Esophagus muscularis mucosa (tissue), 4 donors: ENCODE measurements at places on chromosomes 5 and 9.

GRCh38 chr5:120164986-120165385 is 299.1 kb upstream of the PRR16 start:
- DNase-seq: no peak

DNA sequence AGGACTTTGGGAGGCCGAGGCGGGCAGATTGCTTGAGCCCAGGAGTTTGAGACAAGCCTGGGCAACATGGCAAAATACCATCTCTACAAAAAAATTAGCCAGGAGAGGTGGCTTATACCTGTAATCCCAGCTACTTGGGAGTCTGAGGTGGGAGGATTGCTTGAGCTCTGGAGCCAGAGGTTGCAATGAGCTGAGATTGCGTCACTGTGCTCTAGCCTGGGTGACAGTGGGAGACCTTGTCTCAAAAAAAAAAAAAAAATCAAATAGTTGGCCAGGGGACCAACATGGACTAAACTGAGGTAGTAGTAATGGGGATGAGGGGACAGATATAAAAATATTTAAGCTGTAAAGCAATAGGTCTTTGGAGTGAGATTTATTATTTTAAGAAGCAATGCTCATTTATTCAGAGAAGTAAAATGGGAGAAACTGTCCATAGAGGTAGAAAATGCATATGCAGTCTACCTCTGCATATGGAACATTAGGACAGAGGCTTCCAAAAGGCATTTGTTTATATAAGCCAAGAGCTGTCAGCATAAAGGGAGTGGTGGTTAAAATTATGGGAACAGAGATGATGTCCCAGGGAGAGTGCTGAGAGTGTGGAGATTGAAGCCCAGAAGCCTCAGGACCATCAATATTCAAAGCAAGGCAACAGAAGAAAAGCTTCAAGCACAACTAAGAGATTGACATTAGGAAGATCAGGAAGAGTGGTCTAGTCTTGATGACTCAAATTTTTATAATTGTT is 98.1 kb downstream of the UBE2R2 start:
- no peak for DNase-seq

GRCh38 chr5:139273572-139274289 is 19.8 kb upstream of the MATR3 start:
- peak; percentile 96 for DNase-seq

- peak; percentile 91 for DNase-seq
Observed at GRCh38 chr5:2910401-2911175, 159.1 kb upstream of the IRX2 start.

DNA sequence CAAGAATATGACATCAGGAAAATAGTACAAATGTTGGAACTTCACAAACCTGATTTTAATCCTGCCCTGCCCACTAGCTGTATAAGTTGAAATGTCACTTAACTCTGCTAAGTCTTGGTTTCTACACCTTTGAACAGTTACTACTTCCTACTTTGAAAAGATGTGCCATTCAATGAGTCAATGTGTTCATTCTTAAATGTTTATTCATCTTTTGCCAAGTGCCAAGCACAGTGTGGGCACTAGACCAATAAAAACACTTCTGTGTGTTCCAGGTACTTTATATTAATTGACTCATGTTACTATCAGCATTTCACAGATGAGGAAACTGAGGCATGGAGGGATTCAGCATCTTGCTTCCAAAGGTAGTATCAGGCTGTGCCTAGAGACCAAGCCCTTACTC is 12.8 kb downstream of the PDCL start:
- DNase-seq: no peak

DNA sequence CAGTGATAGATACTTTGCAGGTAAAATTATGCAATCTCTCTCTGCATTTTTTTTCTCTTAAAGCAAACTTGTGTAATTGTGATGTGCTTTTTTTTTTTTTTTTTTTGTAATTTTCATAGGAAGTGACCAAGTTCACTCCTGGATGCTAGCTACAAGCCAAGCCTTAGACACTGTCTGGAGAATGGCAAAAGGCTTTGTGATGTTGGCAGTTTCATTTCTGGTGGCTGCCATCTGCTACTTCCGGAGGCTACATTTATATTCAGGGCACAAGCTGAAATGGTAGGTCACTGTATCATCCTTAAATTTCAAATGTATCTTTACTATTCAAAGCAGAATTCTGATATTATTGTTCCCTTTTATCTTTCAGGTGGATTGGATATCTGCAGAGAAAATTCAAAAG is 19.3 kb downstream of the OTULINL start:
- no peak for DNase-seq

DNA sequence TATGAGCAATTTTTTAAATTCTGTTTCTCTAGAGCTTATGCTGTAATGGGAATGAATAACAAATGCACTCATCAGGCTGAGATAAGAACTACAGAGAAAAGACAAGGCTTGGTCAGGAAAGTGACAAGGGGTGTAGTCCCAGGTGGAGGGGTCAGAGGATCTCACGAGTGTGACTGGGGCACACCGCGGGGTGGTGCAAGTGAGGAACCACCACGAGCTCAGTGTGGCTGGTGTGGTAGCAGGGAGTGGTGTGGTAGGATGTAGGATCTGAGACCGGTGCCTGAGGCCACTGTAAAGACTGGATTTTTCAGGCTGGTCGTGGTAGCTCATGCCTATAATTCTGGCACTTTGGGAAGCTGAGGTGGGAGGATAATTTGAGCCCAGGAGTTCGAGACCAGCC is 9.0 kb downstream of the ANXA6 start:
- no peak for DNase-seq

DNA sequence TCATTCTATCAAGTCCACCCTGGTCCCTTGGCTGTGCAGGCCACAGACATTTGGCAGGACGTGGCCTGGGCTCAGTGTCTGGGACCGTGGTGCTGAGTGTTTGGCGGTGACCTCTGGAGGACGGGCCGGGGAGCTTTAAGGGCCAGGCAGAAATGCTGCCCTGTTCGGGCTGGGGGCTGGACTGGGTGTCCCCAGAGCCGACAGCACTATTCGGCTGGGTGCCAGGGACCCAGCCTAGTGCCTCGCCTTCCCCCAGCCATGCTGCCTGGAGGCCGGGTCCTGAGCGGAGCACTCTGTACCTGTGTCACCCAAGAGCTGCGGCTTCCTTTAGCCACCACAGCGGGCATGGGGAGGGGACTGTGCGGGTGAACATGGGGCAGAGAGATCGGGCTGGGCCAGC is 40.4 kb downstream of the COL5A1 start:
- DNase-seq: no peak
